ENCODE measurements at places on chromosomes 4 and X.

DNA sequence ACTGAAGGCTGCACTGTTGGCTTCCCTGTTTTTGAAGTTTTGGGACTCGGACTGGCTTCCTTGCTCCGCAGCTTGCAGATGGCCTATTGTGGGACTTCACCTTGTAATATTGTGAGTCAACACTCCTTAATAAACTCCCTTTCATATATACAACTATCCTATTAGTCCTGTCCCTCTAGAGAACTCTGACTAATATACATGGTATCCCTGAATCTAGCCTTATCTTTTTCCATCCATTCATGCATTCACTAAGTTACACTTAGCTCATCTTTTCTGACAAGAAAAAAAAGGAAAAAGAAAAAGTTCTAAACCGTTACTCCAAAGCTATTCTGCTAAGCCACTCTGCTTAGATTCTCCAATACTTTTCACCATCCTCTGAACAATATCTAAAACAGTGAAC, 1260.2 kb upstream of the PCDH7 start:
- DNase-seq, result no peak

- peak; percentile 2 for DNase-seq
Observed at GRCh38 chrX:120090208-120090607, 12.7 kb upstream of the RHOXF2B start.

- DNase-seq, result no peak
Observed at GRCh38 chrX:145609951-145610511, 207.6 kb upstream of the SLITRK2 start.

GRCh38 chr4:186829740-186830449, 106.2 kb upstream of the FAT1 start:
- DNase-seq, result no peak

- no peak for DNase-seq
Observed at GRCh38 chr4:1074077-1074476, 39.3 kb downstream of the RNF212 start.
